Kidney tubule cell (primary cell): ENCODE measurements at places on chromosomes 1 and 21.
A peak's percentile ranks its signal among the peaks of the same experiment; 100 is the strongest.

DNA sequence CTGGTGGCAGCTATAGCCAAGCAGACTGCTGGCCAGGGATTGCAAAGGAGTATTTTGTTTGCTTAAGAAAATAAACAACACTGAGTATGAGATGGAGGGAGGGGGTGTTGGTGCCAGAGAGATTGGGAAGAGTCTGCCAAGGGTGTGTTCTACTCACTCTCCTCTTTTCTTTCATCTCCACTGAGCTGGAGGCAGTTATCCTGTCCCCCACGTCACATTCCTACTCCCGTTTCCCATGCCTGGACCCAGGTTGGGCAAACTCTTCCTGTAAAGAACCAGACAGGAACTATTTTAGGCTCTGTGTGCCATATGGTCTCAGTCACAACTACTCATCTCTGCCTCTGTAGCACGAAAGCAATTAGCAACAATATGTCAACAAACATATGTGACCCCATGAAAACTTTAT lies 1.4 kb upstream of the IL24 start:
- no peak for DNase-seq

GRCh38 chr1:38508232-38508631 lies 351.3 kb downstream of the RRAGC start:
- peak; percentile 21 for DNase-seq

DNA sequence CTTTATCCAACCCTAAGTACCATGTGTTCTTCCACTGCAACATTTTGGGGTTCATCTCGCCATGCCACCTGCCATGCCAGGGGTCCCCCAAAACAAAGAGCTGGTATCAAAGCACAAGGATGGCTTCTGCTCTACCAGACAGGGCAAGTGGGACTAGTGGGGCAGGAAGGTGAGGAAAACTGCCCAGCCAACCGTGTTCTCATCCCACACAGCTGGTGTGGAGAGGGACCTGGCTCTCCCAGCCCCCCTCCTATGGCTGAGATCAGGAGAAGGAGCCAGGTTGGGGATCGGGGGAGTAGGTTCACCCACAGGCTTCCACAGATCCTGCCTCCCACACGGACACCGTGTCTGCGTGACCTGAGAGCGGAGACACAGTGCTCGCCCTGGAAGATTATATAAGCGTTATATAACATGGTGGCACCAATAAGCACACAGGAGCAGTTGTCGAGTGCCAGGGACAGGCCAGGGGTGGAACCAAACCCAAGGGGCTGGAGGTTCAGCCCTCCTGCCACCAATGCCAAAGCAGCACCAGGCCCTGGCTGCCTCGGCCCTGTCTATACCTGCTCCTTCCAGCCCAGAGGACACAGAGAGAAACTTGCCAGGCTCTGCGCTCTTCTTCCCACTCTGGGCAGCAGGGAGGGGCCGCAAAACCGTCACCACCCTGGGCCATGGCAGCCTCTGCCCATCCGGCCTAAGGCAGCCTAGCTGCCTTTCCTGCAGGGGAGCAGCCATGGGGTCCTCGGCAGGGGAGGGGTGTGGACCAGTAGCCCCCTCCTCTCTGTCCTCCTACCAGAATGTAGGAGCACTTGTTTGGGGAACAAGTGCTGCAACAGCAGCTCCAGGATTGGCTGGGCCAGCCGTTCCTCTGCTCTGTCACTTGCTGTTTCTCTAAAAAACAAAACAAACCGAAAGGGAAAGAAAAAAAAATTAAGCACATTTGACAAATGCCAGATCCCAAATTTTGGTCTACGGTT lies 43.5 kb downstream of the CD34 start:
- DNase-seq: peak; percentile 18

- DNase-seq: no peak
Measured at GRCh38 chr1:57725318-57725717, 301.5 kb upstream of the DAB1 start.

DNA sequence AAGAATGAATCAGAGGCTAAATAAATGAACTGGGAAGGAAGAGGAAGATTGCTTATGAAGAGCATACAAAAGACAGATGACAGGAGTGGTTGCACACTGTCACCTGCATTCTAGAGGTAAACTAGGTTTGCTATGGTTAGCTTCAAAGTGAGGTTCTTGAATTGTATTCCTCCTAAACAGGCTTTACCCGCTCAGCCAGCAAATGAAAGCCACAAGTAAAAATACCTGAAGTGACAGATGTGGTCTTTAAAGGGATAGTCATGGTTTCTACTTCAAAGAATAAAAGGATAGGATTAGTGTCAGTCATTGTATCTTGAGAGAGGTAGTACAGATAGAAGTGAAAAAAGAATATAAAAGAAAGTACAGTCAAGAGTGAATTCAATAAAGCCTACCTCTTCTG lies 32.4 kb upstream of the PRDX6 start:
- no peak for DNase-seq

DNA sequence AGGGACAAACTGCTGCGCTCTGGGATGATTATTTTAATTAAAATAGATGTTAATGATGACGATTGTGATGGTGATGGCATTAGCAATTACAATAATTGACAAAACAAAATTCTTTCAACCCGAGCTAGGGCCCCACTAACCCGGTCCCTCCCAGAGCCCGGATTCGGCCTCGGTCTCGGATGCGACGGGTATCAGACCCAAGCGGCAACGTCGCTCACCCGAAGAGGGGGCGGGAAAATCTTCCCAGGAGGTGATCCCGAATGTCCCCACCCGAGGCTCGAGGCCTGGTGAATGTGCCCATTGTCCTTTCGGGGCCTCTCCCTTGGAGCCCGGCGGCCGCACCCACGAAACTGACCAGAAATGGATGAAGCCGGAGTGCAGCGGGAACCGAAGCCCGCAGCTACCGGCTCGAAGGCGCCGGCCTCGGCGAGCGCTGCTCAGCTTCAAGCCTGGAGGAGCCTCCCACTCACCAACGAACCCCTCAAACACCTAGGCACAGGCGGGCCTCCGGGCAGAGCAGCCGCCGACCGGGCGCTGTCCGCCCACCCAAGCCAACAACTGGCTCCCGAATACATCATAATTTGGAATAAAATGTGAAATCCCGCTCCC lies 1.2 kb downstream of the TAL1 start:
- no peak for DNase-seq

- DNase-seq: no peak
Measured at GRCh38 chr21:23398726-23399125, 2208.6 kb downstream of the MRPL39 start.

GRCh38 chr1:17914987-17915386 lies 159.9 kb downstream of the ACTL8 start:
- DNase-seq: no peak

DNA sequence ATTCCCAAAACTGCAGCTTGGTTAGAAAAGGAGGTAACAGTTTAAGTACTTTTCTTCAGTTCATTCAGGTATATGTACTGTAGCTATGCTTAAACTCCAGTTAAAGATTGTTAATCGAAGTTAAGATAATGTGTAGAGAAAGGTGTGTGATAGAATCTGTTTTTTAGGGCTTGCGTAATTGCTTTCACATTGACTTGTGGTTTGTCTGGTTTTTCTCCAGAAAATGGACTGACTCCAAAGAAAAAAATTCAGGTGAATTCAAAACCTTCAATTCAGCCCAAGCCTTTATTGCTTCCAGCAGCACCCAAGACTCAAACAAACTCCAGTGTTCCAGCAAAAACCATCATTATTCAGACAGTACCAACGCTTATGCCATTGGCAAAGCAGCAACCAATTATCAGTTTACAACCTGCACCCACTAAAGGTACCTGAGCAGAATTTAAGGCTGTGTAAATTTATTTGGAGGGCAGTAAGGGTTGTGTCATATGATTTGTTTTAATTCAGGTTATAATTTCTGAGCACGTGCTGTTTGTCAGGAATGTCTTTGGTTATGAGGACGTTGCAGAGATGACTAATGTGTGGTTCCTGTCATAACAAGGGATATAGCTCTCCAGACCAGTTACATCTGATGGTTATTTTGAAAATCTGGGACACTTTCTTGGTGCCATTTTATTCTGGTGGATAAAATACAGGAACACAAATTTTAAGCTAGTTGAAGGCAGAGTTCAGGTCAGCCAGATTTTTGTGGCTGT lies 26.0 kb downstream of the ATF6 start:
- DNase-seq: peak; percentile 47

- DNase-seq: peak; percentile 87
Measured at GRCh38 chr1:27365372-27366112, 1.2 kb downstream of the MAP3K6 start.

- peak; percentile 55 for DNase-seq
Measured at GRCh38 chr1:225627304-225627947, 25.5 kb downstream of the ENAH start.

DNA sequence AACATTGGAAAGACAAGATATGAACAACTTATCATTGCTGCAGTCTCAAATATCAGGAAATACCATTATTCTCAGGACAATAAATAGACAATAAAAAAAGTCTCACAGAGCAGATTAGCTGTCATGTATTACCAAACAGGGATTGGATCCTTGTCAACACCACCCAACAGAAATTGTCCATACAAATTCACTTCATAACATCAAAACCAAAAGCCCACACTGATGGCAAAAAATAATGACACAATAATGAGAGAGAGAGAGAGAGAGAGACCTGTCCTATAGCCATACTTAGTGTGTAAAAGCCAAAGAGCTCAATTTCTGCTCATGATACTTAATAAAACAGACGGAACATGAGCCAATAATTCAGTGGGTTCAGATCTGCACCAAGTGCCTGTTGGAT lies 96.5 kb downstream of the PPIAL4G start:
- DNase-seq: no peak
